Stimulated activated CD4-positive, alpha-beta T cell treated with anti-CD3 and anti-CD28 coated beads, TNF-alpha, amount 100 ng/mL, for 24 hours (primary cell): ENCODE measurements at places on chromosomes 2 and 18.
A peak's percentile ranks its signal among the peaks of the same experiment; 100 is the strongest.

DNA sequence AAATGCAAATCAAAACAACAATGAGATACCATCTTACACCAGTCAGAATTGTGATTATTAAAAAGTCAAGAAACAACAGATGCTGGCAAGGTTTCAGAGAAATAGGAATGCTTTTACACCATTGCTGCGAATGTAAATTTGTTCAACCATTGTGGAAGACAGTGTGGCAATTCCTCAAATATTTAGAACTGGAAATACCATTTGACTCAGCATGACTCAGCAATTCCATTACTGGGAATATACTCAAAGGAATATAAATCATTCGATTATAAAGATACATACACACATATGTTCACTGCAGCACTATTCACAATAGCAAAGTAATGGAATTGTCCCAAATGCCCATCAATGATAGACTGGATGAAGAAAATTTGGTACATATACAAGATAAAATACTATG lies 516.7 kb downstream of the ERBB4 start:
- no peak for DNase-seq

- DNase-seq: no peak
These were observed 120.9 kb upstream of the CDC42EP3 start for GRCh38 chr2:37792366-37792765.

DNA sequence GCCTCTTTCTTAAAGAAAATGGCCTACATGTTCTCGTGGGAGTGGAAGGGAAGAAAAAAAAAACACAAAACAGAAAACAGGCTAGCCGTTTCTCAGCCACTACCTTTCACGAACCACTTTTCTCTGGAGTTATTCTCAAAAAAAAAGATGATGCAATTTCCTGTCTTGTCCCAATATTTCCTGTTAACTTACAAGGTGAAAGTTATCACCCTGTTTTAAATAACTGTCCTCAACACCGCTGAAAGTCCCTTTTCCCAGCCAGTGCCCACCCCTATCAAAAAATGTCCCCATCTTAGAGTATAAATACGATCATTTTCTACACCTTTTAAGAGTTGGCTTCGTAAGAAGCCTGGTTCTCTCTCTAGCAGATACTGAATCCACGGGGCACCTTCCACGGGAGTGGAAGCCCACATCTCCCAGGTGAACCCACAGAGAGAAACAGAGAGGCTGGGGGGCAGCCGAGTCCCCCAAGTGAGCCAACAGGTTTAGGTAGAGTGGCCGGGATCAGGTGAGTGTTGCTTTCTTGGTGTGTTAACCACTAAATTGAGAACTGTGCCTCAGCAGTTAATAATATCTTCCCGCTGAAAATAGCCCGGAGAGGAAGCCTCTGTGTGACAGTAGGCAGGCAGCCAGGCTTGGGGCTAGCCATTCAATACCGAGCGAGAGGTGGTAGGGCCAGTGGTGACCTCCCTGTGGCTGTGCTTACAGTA lies 15.9 kb downstream of the SMAD7 start:
- no peak for DNase-seq

GRCh38 chr18:683531-683930 lies 26.1 kb downstream of the TYMS start:
- DNase-seq: no peak

GRCh38 chr2:181895818-181896217 lies 4.3 kb downstream of the ITPRID2 start:
- no peak for DNase-seq

DNA sequence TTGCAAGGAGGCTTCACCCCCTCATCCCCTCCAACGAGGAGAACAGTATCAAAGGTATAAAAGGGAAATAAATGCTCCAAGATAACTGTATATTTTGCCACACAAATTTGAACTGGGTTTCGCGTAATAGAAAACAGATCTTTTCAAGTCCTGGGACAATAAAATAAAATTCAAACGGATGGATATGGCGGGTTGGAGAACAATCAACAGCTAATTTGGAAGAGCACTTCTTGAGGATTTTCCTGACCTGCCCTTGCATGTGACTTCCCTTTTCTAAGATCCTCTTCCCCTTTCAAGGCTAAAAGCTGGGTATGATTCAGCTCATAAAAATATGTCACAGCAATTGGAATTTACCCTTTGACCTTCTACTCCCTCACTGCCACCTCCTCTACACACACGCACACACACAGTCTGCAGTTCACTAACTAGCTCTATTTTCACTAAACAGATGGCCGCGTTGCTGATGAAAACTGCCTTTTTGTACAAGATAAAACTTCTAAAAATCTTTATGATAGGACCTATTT lies 386.9 kb downstream of the FIGN start:
- DNase-seq: no peak

GRCh38 chr18:44802508-44802907 lies 121.8 kb downstream of the SETBP1 start:
- no peak for DNase-seq

GRCh38 chr18:63344918-63345317 lies 22.1 kb downstream of the KDSR start:
- no peak for DNase-seq

DNA sequence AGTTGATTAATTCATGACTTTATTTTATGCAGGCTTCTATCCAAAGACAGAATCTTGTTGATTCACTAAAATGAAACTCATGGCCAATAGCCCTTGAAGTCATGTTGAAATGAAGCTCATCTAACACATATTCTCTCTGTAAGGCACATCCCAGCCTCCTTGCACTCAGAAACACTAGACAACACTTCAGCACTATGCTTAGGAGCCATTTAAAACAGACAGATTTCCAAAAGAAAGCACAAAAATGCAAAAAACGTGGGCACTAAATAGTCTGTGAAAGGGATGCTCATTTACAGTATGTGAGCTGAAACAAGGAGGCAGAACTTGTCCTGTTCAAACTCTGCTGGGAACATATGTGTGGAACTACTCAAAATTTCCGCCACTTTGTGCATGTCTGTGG lies 124.4 kb downstream of the MYCN start:
- DNase-seq: no peak

GRCh38 chr2:118431165-118431517 lies 342.9 kb downstream of the INSIG2 start:
- no peak for DNase-seq

GRCh38 chr2:127737892-127738291 lies 36.6 kb downstream of the SFT2D3 start:
- no peak for DNase-seq

DNA sequence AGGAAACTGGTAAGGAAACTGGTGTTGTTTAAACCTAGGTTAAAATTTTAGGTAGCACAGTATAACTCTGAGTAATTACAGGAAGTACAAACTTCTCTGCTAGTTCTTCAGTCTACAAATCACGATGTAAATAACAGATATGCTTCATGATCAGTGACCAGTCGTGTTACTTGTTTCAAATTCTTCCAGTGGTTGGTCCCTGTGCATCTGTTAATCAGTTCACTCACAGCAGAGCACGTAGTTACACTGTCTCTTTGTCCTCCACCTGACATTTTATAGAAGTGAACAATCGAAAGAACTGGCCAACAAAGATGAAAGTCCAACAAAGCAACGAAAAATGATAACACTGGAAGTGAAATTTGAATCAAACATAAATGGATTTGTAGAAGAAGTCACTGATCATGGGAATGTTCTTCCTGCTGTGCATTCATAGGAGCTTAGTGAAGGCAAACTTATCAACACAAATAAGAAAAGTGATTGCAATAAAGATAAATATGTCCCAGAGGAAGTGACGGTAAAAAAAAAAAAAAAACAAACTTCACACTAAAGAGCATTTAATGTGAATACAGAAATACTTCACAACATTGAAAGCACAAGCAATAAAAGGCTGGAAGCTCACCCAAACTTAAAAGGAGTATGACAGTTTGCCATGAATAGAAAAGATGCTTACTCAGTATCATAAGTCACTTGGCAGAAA lies 7.0 kb downstream of the EIF2AK2 start:
- no peak for DNase-seq

DNA sequence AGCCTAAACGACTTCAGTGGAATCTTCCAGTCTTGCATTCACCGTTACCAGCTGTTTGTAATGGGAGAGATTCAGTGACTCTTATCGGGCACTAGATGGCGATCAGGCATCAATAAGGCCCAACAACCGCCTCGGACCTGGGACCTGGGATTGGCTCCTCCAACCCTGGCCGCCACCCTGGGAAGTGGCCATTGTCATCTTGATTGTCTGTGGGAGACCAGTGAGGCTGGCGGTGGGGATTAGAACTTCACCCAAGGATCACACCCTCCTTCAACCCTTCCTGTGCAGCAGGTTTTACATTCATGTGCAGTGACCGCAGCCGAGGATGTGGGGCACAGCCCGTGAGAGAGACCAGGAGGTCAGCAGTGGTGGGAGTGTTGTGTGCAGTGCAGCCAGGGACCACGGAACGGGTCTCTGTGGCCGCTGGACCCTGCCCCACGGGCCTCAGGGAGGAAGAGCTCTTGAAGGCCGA lies 85.3 kb downstream of the SPP2 start:
- DNase-seq: peak; percentile 16

DNA sequence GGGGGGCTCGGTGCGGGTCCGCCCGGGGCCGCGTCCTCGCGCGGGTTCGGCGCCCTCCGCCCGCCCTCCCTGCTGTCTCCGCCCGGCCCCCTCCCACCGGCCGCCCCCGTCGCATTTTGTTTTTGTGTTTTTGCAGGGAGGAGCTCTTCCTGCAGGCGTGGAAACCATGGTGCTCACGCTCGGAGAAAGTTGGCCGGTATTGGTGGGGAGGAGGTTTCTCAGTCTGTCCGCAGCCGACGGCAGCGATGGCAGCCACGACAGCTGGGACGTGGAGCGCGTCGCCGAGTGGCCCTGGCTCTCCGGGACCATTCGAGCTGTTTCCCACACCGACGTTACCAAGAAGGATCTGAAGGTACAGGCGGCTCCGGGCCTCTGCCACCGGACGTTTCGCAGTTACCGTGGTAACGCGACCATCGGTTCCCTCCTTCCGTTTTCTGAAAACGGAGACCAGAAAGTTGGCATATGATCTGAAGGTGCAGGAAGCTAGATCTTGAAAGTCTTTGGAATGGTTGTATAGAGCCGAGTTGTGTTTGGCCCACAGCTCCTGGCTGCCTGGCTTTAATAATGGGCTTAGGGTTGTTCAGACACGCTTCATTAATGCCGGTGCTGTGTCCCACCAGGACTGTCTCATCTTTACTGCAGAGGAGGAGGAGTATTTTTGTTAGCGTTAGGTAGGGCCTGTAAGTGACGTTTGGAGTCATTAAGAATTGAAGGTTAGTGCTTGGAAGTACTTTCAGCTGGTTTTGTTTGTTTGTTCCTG lies 891 bp downstream of the KDM3A start:
- DNase-seq: peak; percentile 64

GRCh38 chr2:119202610-119203310 lies 20.9 kb upstream of the STEAP3 start:
- DNase-seq: no peak

- DNase-seq: no peak
These were observed 1.8 kb downstream of the SLC4A3 start for GRCh38 chr2:219628986-219629901.

DNA sequence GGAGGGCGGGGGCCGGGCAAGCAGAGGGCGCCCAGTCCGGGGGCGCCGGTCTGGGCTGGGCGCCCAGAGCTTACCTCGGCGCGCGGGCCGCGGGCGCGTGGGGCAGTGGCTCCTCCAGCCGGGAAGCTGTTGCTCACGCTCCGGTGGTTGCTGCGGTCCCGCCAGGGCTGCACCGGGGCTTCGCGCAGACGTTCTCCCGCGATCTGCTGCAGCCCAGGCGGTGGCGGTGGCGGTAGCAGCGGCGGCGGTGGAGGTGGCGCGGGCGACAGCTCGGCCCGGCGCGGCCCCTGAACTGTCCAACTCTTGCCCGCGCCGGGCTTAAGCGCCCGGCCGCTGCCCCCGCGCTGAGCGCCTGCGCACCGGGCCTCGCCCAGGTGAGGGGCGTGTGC lies 391 bp downstream of the ZNF385B start:
- DNase-seq: no peak

GRCh38 chr2:156294945-156295580 lies 37.5 kb downstream of the NR4A2 start:
- DNase-seq: no peak

- DNase-seq: no peak
These were observed 117.5 kb downstream of the AGAP1 start for GRCh38 chr2:235611349-235611748.

DNA sequence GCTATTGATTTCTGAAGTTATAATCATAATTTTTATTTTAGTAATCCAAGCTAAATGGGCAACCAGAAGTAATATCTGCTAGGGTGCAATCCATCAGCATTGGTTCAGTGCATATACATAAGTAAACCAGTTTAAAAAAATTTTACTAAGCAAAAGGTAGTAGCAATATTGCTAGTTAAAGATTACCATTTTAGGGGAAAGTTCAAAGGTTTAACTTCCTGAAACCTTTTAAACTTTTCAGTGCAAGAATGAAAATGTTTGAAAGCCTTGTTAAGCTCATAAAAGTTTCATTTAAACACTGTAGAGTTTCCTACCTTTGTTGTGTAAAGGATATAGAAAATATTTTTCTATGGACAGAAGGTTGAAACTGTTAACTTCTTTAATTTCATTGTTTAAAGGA lies 31.0 kb upstream of the EPB41L5 start:
- no peak for DNase-seq

- no peak for DNase-seq
These were observed 319.4 kb upstream of the KCNH7 start for GRCh38 chr2:163157891-163158496.
